ENCODE measurements at places on chromosomes 3 and 15.

GRCh38 chr15:98941595-98942255, 65.9 kb downstream of the PGPEP1L start:
- DNase-seq, result no peak

- DNase-seq, result no peak
These were observed 45.6 kb downstream of the NMD3 start for GRCh38 chr3:161266731-161267150.

GRCh38 chr3:157532529-157533297, 29.5 kb upstream of the VEPH1 start:
- peak; percentile 11 for DNase-seq

- DNase-seq, result no peak
These were observed 547 bp downstream of the WNT7A start for GRCh38 chr3:13879102-13879945.

DNA sequence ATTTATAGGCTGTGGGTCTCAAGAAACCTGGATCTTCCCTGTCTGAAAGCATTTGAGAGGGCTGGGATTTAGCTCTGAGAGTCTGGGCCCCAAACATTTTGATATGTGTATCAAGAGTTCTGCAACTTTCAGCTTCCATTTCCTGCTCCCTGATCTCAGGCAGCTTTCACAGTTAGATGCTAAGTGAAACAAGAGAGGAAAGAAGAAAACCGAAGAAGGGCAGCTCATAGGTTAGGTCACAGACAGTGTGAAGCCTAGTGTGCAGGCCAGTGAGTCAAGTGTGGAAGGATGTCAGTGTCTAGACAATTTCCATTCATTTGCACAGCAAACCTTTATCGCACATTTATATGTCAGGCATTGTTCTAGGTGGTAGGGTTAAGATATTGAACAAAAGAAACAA, 173.6 kb upstream of the PROK2 start:
- no peak for DNase-seq

GRCh38 chr15:22955544-22956119, 24.5 kb downstream of the CYFIP1 start:
- DNase-seq, result no peak

DNA sequence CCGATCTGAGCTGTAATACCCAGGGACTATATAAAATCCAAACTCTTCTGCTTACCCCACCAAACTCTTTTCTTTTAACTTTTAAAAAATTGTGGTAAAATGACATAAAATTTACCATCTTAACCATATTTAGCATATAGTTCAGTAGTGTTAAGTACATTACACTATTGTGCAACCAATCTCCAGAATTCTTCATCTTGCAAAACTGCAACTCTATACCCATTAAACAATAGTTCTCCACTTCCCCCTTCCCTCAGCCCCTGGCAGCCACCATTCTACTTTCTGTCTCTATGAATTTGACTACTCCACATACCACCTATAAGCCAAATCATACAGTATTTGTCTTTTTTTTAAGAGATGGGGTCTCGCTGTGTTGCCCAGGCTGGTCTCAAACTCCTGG, 38.7 kb downstream of the SENP8 start:
- DNase-seq, result no peak

- DNase-seq, result no peak
These were observed 72.7 kb downstream of the SCN5A start for GRCh38 chr3:38576526-38577370.

DNA sequence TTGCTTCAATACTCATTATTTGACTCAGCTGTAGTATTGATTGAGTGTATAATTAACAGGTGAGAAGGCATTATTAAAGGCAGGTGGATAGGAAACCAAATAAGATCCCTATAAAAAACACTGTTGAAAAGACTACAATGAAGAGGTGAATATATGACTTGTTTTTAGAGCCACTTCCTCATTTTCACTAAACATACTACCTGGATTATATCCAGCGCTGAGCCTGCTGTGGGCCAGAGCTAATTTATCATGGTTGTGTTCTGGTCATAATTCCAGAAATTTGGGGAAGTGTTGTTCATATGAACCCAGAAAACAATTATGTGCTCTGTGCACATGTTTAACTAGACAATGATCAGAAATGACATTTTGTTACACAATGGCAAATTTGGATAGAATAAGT, 235.3 kb upstream of the MME start:
- no peak for DNase-seq

GRCh38 chr3:95905182-95905581, 909.2 kb upstream of the EPHA6 start:
- DNase-seq, result no peak

DNA sequence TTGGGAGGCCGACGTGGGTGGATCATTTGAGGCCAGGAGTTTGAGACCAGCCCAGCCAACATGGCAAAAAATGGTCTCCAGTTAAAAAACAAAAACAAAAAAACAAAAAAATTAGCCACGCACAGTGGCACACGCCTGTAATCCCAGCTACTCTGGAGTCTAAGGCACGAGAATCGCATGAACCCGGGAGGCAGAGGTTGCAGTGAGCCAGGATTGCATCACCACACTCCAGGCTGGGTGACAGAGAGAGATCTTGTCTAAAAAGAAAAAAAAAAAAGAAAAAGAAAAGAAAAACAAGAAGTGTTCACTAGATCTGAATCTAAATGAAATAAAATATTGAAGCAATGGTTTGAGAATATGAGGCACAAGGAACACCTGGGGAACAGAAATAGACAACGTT, 36.7 kb downstream of the SLC9A9 start:
- no peak for DNase-seq

- DNase-seq, result no peak
These were observed 867.1 kb upstream of the GBE1 start for GRCh38 chr3:82628385-82629014.

DNA sequence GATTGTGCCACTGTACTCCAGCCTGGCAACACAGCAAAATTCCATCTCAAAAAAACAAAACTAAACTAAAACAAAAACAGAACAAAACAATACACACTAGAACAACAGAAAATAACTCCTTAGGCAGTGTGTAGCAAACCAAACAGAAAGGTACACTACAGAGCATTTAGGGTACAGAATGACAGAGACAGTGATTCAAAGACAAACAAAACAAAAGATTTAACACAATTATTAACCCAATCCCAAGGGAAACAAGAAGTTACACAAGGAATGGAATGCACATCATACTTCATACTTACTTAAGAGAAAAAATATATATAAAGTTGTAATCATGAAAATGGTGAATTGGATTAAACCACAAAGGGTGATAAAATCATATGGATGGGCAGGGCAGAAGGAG, 12.9 kb downstream of the SLC25A20 start:
- no peak for DNase-seq

DNA sequence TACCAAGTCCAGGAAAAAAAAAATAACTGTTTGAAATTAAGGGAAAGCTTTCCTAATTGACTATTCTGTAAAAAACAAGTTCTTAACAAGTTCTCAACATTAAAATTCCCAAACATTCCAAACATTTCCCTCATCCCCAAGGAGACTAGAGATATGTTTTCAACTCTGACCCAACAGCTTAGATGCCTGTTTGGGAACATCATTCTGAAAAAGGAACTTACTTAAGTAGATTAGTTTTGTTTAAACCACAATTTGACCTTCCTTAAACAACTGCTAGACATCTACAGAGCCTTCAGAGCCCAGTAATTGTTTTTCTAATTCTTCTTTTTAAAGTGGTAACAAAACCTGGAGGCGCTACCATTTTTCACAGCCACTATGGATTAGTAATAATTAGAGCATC, 12.8 kb downstream of the UBR1 start:
- DNase-seq, result no peak

DNA sequence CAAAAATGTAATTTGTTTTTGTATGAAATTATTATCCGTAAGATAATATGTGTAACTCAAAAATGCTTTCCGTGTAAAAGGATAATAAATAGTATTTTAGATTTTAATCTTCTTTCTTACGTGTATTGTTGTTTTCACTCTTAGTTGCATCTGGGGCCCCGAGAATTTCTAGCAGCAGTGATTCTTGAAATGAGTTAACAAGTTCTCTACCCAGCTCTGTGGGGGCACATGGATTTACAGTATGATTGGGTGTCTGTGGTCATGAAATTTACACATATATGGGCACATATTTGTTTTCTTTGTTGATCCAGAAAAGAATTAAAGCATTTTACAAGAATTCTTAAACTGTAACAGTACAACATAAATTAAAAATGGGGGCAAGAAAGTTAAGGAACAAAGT, 145.9 kb upstream of the LRRFIP2 start:
- no peak for DNase-seq

DNA sequence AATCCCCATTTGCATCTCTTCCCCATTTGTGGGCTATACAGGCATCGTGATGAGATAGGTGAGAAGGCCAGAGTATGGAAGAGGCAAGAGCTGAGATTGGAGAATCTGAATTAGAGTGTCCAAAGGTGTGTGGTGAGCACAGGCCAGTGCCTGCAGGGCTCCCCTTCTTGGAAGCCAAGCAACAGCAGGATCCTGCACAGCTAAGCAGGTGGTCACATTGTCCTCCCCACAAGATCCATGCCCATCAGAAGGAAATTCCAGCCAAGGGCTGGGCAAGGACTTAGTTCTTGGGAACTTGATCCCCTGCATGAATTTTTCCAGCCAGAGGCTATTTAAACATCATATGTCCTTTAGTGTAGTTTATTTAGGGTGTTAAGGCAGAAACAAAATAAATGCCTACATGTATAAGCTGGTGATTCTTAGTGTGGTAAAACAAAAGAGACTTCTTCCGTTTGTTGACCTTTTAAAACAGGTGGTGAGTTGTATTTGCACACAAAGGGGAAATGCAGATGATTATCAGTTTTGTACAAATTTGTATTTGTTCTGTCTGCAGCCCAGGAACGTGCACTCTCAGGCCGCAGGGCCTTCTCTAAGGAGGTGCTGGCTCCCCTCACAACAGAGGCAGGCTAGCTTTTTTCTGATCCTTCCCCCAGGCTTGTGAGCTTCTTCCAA, 110.2 kb downstream of the PLCL2 start:
- DNase-seq, result no peak

- DNase-seq, result no peak
These were observed 2.2 kb downstream of the SLC12A6 start for GRCh38 chr15:34335176-34336032.

- no peak for DNase-seq
These were observed 69.8 kb upstream of the ARL8B start for GRCh38 chr3:5052247-5052646.

GRCh38 chr15:61050844-61051568, 178.1 kb downstream of the RORA start:
- DNase-seq, result no peak

DNA sequence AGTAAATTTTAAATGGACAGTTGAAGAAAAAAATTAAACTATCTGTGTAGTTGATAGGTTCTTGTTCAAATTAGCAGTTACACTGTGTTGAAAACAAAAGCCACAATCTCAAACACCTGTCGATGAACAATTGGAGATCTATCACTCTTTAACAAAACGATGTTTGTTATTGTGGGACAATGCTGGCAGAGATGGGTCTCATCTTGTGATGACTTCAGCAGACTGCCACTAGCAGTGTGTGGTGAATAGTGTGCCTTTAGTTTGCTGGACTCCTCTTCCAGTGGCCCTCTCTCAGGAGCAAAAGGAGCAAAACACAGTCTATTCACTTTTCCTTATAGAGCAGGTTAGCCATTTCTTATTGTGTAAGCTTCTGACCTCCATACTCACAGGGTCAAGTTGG, 14.7 kb upstream of the TRIM59 start:
- no peak for DNase-seq

- no peak for DNase-seq
These were observed 435.4 kb upstream of the RGMA start for GRCh38 chr15:93524432-93524831.

GRCh38 chr3:155502630-155503029, 209.1 kb upstream of the STRIT1 start:
- DNase-seq, result no peak

DNA sequence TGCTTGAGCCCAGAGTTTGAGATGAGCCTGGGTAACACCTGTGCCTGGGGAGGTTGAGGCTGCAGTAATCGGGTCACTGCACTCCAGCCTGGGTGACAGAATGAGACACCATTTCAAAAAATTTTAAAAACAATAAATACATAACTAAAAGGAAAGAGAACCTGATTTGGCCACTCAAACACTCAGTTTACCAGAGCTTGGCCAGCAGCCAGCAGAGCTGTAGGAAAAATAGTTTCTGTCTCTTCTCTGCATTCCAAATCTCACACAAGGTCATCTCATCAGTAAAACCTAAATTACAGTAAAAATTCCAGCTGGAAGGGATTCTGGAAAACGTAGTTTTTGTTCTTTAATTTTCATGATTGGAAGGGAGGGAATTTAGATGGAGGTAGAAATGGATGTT, 7.8 kb upstream of the PPM1L start:
- no peak for DNase-seq

Measured in NCI-H510A (cell line).